Stimulated activated CD8-positive, alpha-beta memory T cell treated with anti-CD3 and anti-CD28 coated beads, Interleukin-15, amount 100 ng/mL, for 24 hours (primary cell): ENCODE measurements at places on chromosomes 2 and 18.

DNA sequence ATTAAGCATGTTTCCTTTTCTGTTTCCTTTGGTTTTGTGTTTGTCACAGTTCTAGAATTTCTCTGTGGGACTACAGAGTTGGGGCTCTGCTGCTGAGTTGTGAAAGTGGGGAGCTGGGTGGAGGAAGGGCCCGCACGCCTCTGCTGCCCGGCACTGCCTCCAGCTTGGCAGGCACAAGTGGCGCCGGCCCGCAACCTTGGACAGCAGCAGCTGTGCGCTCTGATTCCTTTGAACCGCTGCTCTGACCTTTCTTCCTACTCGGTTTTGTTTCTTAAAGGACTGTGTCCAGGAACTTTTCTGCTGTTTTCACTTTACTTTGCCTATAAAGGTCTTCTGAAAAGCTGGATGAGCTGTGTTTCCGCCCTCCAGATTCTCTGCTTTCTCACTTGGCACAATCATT lies 137.6 kb upstream of the ALPP start:
- no peak for DNase-seq

DNA sequence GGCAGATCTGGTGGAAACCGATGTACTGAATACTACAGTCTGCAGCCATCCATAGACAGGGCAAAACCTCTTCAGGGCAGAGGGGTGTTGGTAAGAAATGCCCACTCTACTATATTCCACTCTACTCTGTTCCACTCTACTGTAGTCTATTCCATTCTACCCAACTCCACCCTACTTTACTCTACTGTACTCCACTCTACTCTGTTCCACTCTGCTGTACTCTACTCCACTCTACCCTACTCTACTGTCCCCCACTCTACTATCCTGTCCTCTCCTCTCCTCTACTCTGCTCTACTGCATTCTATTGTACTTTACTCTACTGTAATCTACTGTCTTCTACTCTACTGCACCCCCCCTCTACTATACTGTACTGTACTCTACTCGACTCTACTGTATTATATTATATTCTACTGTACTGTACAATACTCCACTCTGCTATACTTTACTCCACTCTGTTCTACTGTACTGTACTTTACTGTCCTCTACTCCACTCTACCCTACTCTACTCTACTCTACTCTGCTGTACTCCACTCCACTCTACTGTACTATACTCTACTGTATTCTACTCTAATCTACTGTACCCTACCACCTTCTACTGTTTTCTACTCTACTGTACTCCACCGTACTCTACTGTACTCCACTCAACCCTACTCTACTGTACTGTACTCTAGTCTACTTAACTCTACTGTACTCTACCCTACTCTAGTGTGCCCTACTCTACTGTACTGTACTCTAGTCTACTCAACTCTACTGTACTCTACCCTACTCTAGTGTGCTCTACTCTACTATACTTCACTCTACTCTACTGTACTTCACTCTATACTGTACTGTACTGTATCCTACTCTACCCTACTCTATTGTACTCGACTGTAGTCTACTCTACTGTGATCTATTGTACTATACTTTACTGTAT lies 17.0 kb upstream of the FOXI3 start:
- DNase-seq: no peak

- no peak for DNase-seq
Observed at GRCh38 chr2:65030476-65031332, 25.5 kb upstream of the CEP68 start.

- no peak for DNase-seq
Observed at GRCh38 chr2:38037757-38038621, 38.0 kb downstream of the CYP1B1 start.

DNA sequence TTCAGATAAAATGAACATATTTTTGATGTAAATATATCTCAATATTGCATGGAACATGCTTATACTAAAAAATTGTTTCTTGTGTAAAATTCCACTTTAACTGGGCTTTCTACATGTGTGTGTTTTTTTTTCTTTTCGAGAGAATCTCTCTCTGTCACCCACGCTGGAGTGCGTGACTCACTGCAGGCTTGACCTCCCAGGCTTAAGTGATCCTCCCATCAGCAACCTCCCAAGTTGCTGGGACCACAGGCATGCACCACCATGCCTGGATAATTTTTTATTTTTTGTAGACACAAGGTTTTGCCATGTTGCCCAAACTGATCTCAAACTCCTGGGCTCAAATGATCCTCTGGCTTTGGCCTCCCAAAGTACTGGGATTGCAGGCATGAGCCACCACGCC lies 254.6 kb downstream of the LOXHD1 start:
- no peak for DNase-seq

GRCh38 chr2:240873805-240874714 lies 5.4 kb downstream of the AGXT start:
- DNase-seq: no peak

- no peak for DNase-seq
Observed at GRCh38 chr2:11121099-11121822, 34.0 kb upstream of the SLC66A3 start.

GRCh38 chr18:79632765-79633164 lies 46.8 kb upstream of the CTDP1 start:
- no peak for DNase-seq

DNA sequence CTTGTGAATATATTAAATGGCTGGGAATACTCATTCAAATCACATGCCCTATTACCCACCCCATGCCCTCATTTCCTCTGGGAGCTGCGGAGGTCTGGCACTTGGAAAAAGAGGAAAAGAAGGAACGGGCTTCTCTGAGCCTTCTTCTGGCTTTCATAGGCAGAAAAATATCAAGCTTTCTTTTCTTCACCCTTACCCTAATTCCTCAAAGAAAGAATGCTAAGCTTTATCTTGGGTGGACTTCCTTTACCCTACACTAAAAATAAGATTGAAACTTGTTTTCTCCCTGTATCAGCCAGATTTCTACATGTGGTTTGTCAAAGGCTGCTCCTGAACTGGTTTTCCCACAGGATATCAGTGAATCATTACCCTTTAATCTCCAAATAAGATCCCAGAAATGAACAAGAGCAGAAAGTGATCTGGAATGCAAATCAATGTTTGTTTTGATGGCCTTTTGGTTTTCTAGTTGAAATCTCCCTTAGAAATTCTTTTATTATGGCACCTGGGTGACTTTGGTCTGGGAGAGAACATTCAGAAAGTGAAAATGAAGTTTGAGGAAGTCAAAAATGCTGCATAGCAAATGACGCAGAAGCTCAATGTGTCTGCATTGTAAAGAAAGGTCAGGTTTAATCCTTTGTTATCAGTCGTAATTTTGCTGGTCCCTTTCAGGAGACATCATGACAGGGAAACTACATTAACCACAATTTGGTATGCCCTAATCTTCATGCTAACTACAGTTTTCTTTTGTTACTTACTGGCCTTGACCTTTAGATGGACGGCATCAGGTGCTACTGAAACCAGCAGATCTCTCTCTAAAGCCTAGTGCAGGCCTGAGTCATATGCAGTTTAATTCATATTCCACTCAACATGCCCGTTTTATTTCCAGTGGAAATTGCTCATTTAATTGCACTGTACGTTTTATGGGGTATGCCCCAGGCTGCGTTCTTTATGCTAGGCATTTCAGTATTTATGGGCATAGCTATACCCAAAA lies 46.6 kb upstream of the HNRNPA3 start:
- no peak for DNase-seq

DNA sequence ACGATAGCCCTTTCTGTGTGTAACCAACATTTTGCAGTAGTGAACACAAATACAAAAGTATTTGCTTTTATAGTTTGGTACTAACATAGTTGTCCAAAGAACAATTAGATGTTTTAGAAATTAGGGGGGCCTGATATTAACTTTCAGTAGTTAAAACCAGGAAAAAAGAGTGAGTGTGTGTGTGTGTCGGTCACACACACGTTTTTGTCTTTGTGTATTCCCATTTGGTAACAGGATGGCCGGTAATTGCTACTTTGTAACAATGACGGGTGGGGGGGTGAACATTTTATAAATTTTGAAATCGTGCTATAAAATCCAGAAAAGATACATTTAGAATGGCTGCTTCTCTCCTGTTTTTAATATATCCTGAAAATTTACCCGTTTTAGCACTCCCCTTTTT lies 1.5 kb downstream of the PPIG start:
- no peak for DNase-seq

DNA sequence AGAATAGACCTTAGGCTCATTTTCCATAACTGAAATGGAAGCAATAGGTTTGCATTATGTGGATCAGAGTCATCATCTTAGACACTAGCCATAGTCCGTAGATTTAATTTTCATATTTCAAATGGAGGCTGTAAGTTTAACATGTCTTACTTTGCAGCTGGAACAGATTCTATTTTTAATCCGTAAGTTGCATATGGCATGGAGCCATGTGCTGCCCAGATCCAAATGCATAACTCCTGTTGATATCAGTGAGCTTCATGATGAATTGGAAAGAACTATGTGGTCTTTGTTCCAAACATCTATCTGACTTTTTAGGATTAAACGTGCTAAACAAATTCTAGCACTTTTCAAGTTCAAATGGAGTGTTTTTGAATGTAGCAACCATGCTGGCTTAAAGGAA lies 43.4 kb downstream of the MEIS1 start:
- DNase-seq: no peak

DNA sequence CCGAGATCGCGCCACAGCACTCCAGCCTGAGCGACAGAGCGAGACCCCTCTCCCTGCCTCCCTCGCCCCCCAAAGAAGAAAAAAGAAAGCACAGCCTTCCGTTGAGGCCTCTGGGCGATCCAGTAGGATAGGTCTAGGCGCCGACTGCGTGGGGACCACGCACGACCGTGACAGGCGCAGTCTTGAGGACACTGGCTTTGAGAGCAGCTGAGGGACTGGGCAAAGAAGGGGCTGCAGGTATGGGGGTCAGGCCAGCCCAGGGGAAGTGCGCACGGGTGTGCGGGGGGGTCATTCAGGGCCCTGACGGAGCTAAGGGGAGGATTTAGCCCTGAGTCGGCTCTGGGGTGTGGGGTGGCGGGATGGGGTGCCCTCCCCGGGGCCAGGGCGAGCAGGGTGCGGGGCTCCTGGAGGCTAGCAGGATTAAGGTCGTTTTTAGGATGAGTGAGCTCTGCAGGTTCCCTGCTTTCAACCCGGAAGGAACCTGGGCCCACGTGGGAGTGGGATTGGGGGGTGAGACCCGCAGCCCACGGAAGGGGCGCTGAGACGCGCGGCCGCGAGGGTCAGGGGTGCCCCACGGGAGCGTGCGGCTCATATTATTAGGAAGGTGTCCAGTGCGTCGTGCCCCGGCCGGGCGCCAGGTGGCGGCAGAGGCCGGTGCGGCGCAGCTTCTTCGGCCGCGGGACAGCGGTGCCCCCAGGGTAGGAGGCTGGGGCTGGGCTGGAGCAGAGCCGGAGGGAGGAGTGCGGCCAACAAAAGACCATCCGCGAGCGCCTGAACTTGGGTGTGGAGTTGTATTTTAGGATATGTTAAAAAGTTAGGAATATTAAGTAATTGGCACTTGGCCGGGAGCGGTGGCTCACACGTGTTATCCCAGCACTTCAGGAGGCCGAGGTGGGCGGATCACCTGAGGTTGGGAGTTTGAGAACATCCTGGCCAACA lies 20.5 kb upstream of the ZNF236 start:
- DNase-seq: no peak

DNA sequence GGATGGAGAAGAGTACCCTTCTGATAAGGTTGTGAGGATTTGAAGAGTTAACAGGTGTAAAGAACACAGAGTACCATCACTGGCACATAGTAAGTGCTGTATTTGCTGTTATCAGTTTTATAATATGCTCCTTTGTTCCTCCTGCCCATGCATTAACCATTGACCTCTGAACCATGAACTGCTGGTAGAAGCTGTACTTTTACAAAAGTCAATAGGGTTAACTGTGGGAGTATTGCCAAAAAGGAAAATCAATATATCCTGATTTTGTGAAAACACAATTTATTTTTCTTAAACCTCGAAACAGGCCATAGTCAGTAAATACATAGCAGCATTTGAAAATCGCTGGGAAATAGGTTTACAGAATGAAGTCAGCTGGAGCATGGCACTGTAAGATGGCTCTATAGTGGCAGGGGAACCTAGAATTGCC lies 18.9 kb upstream of the ACAA2 start:
- DNase-seq: no peak

DNA sequence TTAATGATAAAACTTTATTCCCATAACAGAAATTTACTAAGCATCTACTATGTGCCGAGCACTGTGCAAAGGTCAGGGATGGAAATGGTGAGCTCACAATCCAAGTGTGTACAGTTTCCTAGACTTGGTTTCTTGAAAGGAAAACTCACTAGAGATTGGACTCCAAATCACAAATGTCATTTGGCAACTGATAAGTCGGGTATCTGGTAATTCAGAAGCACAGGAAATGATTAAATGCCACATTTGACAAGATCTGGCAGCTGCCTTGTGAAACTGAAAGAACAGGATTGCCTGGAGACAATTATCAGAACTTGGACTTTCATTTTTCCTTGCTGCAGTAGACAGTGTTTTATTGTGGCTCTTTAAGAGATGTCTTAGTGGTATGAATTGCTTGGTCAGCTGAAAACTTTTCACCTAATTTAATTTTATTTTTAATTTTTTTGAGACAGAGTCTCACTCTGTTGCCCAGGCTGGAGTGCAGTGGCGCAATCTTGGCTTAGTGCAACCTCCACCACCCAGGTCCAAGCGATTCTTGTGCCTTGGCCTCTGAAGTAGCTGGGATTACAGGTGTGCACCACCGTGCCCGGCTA lies 19.2 kb downstream of the ITGA6 start:
- no peak for DNase-seq

- no peak for DNase-seq
Observed at GRCh38 chr2:56049233-56049845, 125.8 kb upstream of the EFEMP1 start.

DNA sequence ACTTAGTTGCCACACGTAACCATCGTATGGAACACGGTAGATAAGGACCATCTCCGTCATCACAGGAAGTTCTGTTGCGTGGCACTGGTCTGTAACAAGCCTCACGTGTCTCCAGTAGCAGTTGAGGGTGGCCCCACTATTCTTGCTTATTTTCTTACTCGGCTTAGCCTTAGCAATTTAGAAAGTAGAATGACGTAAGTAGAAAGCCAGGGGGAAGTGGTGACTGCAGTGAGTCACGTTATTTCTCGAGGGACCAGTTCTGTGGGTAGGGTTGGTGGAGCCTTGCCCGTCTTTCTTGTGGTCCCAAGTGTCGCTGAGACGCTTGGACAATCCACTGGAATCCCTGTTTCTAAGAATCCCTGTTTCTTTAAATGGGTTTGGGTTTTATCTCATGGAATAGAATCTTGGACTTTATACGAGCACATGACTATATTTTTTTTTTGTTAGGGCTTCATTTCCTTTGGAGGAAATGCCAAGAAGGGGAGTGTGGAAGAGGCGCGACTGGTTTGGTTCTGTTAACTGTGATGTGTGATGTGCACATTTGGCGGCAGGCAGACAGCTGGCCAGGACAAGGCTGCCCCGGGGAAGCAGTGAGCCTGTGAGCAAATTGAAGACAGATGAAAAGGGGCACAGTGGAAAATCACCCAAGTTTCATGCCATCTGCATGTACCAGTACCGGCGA lies 96.2 kb downstream of the CABLES1 start:
- DNase-seq: peak; percentile 14

DNA sequence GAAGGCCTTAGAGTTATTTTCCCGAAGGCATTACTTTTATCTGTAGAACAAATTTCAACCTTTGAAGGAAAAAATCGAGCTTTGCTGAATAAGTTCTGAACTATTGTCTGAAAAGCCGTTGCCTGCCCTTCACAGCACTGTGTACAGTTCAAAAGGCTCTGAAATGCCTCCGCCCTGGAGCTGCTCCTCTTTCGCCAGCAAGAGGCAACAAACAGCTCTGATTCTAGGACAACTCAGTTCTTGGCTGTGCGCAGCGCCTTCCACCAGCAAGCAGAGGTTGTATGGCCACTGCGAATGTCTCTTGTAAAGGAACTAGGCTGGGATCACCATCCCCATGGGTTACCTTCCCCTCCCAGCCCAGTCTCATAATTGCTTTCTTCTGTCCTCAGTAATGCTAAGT lies 308.5 kb downstream of the GBX2 start:
- DNase-seq: no peak

GRCh38 chr2:239150125-239151011 lies 250.5 kb downstream of the HDAC4 start:
- no peak for DNase-seq
